CD4-positive, alpha-beta T cell (primary cell): ENCODE measurements at places on chromosomes 13 and 19. TPM values are rescaled to one million over a fixed set of nuclear protein-coding genes. Genes with fewer than 3 reads are reported as not detected.

DNA sequence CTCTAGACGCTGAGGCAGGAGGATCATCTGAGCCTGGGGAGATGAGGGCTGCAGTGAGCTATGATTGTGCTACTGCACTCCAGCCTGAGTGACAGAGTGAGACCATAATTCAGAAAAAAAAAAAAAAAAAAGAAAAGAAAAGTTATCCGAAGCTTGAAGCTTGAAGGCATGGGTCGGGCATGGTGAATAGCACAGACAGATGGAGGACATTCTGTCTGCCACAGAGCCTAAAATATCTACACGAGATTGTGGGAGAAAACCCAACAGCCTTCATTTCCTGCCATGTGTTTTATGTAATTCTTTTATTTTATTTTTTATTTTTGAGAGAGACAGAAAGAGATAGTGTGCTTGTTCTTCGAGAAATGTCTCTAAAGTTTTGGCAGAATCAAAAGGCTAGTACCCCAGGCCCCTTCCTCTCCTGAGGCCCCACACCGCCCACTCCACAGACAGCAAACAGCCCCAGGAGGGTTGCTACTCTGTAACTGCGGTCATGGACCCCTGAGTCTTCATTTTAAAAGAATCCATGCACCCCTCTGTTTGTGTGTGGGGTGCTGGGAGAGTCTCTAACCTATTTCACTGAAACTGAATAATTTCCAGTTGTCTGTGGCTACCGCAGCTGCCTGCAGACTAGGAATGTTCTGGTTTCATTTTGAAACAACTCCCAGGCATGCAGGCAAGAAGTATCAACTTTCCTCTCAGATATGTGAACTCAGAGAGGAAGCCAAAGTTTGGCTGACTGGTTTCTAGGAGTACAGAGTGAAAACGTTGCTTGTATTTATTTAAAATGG lies 38.4 kb upstream of the RCBTB2 start:
- H3K27me3 ChIP-seq = no peaks in the 10 kb centered on the region
- peak overlapping the region; percentile 4 for H3K4me3 ChIP-seq
- no peak overlapping the region for H3K27ac ChIP-seq
- peaks cover 26% of the 10 kb centered on the region for H3K4me1 ChIP-seq
- no peaks in the 10 kb centered on the region for H3K36me3 ChIP-seq
- DNase-seq = no peak

DNA sequence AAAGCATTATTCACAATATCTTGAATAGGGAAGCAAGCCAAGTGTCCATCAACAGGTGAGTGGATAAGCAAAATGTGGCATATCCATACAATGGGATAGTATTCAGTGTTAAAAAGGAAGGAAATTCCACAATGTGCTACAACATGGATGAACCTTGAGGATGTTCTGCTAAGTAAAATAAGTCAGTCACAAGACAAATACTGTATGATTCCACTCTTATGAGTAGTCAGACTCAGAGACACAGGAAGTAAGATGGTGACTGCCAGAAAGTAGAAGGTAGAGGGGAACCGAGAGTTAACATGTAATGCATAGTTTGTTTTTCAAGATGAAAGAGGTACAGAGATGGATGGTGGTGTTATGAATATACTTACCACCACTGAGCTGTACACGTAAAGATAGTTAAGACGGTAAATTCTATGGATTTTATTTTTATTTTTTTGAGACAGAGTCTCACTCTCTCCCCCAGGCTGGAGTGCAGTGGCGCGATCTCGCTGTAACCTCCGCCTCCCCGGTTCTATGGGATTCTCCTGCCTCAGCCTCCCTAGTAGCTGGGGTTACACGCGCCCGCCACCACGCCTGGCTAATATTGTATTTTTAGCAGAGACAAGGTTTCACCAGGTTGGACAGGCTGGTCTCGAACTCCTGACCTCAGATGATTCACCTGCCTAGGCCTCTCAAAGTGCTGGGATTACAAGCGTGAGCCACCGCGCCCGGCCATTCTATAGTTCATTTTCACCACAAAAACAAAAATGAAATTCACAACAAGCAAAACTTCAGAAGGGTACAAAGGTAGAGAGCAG lies 1.0 kb upstream of the CHAMP1 start:
- H3K4me3 ChIP-seq = peak overlapping the region; percentile 55
- H3K27me3 ChIP-seq = no peaks in the 10 kb centered on the region
- H3K4me1 ChIP-seq = peaks cover 29% of the 10 kb centered on the region
- peak; percentile 7 for DNase-seq
- H3K27ac ChIP-seq = peak overlapping the region; percentile 63
- H3K36me3 ChIP-seq = no peaks in the 10 kb centered on the region

DNA sequence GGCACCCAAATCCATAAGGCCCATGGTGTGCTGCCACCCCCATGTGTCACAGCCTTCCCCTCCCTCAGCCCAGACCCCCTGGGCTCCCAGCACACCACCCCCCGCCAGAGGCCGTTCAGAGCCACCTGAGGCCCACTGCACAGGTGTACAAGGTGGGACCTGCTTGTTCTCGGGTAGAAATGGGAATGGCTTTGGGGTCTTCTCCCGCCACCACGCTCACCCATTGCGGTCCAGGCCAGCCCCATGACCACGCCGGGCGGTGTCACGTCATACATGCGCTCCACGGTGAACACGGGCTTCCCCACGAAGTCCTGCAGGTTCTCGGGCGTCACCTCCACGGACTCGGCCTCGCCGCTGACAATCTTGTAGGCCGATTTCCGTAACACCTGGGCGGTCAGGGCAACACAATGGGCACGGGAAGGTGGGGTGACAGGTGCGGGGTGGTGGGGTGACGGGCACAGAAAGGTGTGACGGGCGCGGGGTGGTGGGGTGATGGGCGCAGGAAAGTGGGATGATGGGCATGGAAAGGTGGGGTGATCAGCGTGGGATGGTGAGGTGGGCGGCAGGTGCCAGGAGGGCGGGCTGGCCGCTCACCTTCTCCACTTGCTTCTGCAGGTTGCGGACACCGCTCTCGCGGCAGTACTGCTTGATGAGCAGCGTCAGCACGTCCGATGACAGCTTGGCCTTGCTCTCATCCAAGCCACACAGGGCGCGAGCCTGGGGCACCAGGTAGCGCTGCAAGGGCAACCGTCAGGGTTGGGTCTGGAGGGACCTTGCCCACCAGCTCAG lies 4.3 kb downstream of the RPL36 start:
- peaks cover 31% of the 10 kb centered on the region for H3K4me1 ChIP-seq
- H3K27ac ChIP-seq = no peak overlapping the region
- H3K27me3 ChIP-seq = no peaks in the 10 kb centered on the region
- H3K4me3 ChIP-seq = no peak overlapping the region
- no peak for DNase-seq
- H3K36me3 ChIP-seq = peaks cover 73% of the 10 kb centered on the region

DNA sequence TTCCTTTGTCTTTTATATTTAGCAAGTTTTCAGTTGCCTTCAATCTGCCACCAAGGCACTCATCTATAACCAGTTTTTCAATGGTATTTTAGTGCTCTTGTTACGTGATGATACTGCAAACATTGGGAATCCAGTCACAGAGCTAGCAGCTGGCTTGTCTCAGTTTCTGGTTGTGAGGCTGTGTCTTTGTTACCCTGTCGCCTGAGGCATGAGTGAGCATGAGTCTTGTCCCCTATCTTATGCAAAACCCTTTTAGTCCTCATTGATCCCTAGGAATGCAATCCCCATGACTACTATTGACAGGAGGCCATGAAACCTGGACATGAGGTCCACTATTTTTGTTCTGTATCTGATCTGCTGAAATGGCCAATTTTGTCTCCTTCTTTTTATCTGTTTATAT lies 391.0 kb downstream of the LMO7 start:
- H3K27me3 ChIP-seq = peaks cover 5% of the 10 kb centered on the region
- no peak for DNase-seq
- no peaks in the 10 kb centered on the region for H3K4me1 ChIP-seq
- H3K4me3 ChIP-seq = no peak overlapping the region
- H3K36me3 ChIP-seq = no peaks in the 10 kb centered on the region
- no peak overlapping the region for H3K27ac ChIP-seq

- H3K4me3 ChIP-seq = no peak overlapping the region
- no peaks in the 10 kb centered on the region for H3K4me1 ChIP-seq
- no peak overlapping the region for H3K27ac ChIP-seq
- DNase-seq = no peak
- H3K27me3 ChIP-seq = no peaks in the 10 kb centered on the region
These were observed 91.3 kb downstream of the EDNRB start for GRCh38 chr13:77827332-77827731.

Gene CGB1
- not detected for total RNA-seq

GRCh38 chr19:4499855-4500254 lies 18.4 kb downstream of the PLIN4 start:
- no peak overlapping the region for H3K27ac ChIP-seq
- H3K36me3 ChIP-seq = peaks cover 40% of the 10 kb centered on the region
- no peak for DNase-seq
- no peaks in the 10 kb centered on the region for H3K27me3 ChIP-seq
- H3K4me1 ChIP-seq = no peaks in the 10 kb centered on the region

Gene LGALS4
- 3.1 TPM for total RNA-seq

- no peaks in the 10 kb centered on the region for H3K4me1 ChIP-seq
- no peak overlapping the region for H3K4me3 ChIP-seq
These were observed 60.5 kb downstream of the EFNB2 start for GRCh38 chr13:106474912-106475311.

DNA sequence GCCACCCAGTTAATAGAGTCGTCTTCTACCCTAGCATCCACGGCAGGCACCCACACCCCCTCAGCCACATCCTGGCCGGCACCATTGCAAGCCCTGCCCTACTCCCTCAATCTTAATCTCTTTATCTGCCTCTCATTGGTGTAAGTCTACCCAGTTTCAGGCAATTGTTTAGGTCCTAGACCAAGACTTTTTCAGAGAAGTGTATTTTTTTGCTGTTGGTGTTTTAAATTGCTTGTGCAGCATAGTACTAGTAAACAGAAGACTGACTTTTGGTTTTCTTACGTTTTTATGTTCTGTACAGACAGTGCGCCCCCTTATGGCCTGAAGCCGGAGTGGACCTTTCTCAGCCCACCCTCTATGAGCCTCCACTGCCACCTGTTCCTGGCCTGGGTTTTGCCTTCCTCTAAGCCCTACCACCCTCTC lies 2.3 kb upstream of the LCP1 start:
- H3K27me3 ChIP-seq = no peaks in the 10 kb centered on the region
- H3K4me3 ChIP-seq = peak overlapping the region; percentile 21
- DNase-seq = peak; percentile 77
- peaks cover 33% of the 10 kb centered on the region for H3K4me1 ChIP-seq
- H3K36me3 ChIP-seq = no peaks in the 10 kb centered on the region

DNA sequence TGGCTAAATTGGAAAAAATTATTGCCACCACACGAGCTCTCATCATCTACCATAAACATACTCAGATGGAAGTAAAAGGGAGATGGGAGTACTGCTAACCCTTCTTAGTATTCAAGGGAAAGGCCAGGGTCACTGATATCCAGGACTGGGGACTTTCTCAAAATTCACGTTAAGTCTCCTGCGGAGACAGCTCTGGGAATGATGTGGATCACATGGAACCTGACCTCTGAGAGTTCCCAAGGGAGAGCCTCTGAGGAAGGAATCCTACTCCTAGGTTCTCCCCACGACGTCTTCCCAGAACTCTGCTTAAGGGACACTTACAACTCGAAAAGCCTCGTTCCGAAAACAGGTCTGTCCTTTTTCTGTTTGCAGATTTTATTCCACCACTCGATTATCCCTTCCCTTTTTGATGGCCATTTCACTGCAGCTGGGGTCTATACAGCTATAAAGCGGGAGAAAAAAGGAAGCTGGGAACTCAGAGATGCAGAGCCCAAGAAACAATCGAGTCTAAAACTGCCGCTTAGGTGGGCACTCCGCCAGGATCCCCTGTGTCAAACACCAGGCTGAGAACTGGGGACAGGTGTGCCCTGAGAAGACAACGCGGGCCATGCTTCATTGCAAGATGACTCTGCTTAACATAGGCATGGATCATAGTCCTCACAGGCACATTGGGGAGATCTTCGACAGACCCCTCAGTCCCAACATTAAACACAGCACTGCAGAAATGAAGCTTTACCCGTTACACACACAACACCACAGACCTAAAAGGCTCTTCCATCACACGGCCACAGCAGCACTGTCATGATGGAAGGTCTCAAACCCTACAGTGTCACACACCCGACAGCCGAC lies 823 bp upstream of the ZNF567 start:
- DNase-seq = no peak
- H3K27ac ChIP-seq = peak overlapping the region; percentile 56
- peaks cover 23% of the 10 kb centered on the region for H3K4me1 ChIP-seq
- peaks cover 29% of the 10 kb centered on the region for H3K36me3 ChIP-seq

Gene PSG3
- total RNA-seq = not detected

GRCh38 chr13:97423300-97424045 lies 10.5 kb upstream of the RAP2A start:
- no peak for DNase-seq
- no peak overlapping the region for H3K27ac ChIP-seq
- no peaks in the 10 kb centered on the region for H3K27me3 ChIP-seq
- H3K36me3 ChIP-seq = no peaks in the 10 kb centered on the region
- no peaks in the 10 kb centered on the region for H3K4me1 ChIP-seq

- DNase-seq = no peak
- H3K4me1 ChIP-seq = no peaks in the 10 kb centered on the region
- no peaks in the 10 kb centered on the region for H3K36me3 ChIP-seq
- H3K4me3 ChIP-seq = no peak overlapping the region
These were observed 39.2 kb downstream of the TBC1D4 start for GRCh38 chr13:75442736-75443234.

DNA sequence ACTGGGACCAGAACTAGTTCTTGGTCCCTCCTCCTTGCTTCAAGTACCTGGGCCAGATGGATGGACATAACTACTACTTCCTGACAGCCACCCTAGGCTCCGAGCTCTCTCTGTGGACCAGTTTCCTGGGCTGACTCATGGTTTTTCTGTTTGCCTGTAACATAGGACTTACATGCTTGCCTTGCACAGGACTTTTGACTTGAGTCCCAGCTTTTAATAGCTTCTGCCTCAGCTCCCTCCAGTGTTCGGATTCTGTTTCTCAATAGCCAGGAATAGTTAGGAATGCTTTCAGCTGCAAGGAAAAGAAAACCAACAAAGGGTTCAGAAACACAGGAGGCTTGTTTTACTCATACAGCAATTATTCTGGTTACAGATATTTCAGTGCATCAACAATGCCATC lies 405.9 kb downstream of the ZNF536 start:
- DNase-seq = no peak
- no peak overlapping the region for H3K4me3 ChIP-seq
- H3K36me3 ChIP-seq = no peaks in the 10 kb centered on the region
- H3K4me1 ChIP-seq = no peaks in the 10 kb centered on the region

Gene DPP9
- total RNA-seq = 67.9 TPM

Gene DAND5
- total RNA-seq = not detected

Gene DPF1
- not detected for total RNA-seq

DNA sequence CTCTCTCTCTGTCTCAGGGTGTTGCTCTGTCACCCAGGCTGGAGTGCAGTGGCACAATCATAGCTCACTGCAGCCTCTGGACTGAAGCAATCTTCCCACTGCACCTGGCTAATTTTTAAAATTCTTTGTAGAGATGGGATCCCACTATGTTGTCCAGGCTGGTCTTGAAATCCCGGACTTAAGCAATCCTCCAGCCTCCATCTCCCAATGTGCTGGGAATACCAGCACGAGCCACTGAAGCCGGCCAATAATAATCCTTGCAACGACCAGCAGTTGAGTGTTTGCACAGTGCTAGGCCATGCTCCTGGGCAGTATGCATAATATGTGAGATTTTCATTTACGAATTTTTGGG lies 640 bp upstream of the EPOR start:
- H3K4me3 ChIP-seq = no peak overlapping the region
- peaks cover 46% of the 10 kb centered on the region for H3K4me1 ChIP-seq
- H3K27ac ChIP-seq = no peak overlapping the region
- H3K36me3 ChIP-seq = no peaks in the 10 kb centered on the region
- DNase-seq = no peak

GRCh38 chr13:79782541-79783205 lies 301.7 kb downstream of the NDFIP2 start:
- no peak for DNase-seq
- no peak overlapping the region for H3K27ac ChIP-seq
- H3K4me3 ChIP-seq = no peak overlapping the region
- no peaks in the 10 kb centered on the region for H3K4me1 ChIP-seq
- H3K27me3 ChIP-seq = no peaks in the 10 kb centered on the region
